Stimulated activated CD4-positive, alpha-beta T cell treated with anti-CD3 and anti-CD28 coated beads, Interleukin-1b, Interleukin-23, amount 100 ng/mL, for 4 hours (primary cell): ENCODE measurements at places on chromosomes 4 and X.

DNA sequence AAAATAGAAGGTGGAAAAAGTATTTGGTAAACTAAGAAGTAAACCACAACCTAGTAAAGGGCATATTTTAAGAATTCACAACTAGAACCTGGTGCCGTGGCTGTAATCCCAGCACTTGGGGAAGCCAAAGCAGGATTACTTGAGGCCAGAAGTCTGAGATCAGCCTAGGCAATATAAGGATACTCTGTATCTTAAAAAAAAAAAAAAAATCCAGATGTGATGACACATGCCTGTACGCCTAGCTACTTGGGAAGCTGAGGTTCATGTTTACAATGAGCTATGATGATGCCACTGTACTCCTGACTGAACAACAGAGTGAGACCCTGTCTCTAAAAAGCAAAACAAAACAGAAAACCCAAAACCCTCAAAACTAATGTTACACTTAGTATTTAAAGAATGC, 294.9 kb upstream of the ZCCHC13 start:
- DNase-seq, result no peak

DNA sequence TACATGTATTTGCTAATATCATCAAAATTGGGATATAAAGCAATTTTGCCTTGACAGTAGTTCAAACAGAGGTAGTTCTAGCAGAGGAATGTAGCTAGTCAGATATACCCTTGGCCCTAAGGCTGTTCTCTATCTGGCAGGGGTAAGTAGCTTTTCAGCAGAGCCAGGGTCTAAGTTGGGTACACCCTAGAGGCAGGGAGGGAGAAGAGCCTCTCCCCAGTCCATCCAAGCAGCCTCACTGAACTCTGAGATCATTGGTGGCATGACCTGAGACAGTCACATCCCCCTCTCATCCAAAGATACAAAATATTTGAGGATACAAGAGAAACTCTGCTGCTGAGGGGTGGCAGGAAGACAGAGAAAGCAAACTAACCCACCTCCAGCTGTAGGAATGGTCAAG, 343.7 kb downstream of the DHX15 start:
- DNase-seq, result no peak

GRCh38 chrX:23785580-23785979, 2.6 kb downstream of the SAT1 start:
- DNase-seq, result no peak

- DNase-seq, result no peak
Observed at GRCh38 chrX:124747295-124747694, 400.9 kb downstream of the SH2D1A start.

- no peak for DNase-seq
Observed at GRCh38 chrX:119147486-119147885, 19.9 kb upstream of the KIAA1210 start.

- no peak for DNase-seq
Observed at GRCh38 chrX:153491351-153491914, 3.3 kb upstream of the BGN start.

DNA sequence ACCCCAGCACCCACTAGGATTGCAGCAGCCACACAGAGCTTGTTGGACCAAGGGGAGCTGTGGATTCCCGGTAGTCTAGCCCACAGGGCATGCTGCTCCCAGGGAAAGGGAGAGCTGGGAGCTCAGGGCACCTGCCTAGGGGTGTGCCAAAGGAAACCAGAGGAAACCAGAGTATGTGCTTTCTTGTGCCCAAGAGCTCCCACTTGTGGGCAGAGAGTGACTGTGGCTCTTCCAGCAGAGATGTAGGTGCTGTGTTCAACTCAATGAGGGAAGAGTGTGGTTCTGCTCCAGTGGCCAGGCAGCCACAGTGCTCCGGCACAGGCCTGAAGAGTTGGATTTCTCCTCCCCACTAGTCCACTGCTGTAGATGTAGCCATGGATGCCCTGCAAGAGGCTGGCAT, 1050.0 kb upstream of the INTU start:
- no peak for DNase-seq

DNA sequence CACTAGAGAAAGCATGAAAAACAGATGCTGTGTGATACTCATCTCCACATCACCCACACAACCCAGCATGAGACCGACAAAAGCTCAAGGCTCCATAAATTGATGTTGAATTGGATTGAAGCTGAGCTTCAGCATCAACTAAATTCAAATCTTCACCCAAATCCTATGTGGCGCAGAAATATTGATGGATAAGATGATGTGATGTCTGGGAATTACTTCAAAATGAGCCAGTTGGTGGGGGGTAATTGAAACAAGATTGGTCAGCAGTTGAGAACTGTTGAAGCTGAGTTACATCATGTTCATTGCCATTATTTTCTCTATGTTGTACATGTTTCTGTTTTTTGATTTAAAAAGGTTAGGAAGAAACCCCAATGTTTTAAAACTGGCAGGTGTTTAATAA, 166.5 kb upstream of the STS start:
- no peak for DNase-seq

- DNase-seq, result no peak
Observed at GRCh38 chr4:142191901-142192300, 555.5 kb downstream of the IL15 start.

DNA sequence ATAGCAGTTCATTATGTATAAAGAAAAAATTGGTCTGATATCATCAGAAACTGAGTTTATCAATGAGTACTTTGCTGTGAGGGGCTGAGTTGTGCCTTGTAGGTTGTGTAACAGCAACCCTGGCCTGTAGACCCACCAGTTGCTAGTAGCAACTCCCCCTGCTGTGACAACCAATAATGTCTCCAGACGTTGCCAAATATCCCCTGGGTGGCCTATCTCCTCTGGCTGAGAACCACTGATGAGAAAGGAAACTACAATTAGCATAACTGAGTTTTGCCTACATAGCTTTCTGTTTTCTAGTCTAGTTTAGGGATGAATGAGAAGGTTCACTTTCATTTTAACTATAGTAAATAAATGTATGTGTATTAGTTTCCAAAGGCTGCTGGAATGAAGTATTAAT, 234.1 kb downstream of the CPE start:
- no peak for DNase-seq

DNA sequence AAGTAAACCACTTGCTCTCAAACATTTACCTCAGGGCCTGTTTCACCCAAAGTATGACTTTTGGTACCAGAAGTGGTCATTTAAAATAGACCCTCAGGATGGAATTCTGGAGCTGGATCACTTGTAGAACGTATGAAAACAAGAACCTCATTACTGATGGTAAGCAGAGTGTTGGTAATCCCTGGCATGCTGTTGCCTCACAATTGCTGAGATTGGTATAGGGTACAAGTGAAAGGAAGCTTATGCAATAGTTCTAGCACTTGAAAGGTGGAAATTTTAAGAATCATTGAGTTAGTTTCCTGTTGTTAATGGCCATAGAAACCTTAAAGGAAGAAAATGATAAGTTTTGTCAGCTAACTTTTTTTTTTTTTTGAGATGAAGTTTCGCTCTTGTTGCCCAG, 22.3 kb upstream of the THOC2 start:
- DNase-seq, result no peak

DNA sequence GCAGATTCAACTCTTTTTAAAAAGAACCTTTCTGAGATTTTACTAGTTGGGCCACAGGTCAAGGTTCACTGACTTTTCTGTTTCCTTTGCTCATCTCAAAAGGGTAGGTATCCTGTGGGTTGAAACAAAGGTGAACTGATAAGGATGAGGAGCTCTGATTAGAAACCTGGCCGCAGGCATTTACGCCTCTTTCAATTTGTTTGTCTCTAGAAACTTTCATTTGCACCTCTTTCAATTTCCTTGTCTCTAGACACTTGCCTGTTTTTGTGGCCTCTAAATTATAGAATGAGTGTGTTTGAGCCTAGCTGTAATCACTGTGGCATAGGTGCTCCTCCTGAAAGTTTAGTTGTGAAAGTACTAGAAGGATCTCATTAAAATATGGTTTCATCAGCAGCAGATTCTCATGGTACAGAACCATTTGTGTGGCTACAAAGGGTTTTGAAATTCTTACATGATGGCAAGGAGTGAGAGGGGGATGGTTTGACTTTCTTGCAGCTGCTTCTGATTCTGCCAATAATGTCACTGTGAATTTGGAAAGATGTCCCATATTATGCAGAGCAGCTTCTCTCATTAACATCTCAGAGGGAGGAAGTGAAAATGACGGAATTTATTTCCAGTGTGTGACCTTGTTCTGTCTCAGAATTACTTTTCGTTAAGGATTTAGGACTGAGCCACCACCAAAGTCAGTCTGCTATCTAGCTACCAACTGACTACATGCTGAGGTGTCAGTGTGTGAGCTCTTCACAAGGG, 142.2 kb downstream of the SH2D1A start:
- no peak for DNase-seq

DNA sequence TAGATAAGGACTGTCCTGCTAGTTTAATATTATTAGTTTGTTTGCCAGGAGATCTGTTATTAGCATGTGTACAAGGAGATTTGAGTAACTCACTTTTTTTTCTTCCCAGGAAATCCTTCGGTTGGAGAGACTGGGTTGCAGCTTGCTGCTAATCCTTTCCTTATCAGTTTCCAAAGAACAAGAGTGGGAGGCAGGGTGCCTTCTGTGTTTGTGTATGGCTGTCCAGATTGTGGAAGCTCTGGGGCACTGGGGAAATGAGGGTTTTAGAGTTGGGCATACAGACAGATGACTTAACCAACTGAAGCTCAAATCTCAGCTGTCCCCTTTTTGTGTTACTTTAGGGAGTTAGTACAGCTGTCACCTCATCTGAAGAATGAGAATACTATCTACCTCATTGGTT, 12.6 kb upstream of the SUPT20HL1 start:
- no peak for DNase-seq

DNA sequence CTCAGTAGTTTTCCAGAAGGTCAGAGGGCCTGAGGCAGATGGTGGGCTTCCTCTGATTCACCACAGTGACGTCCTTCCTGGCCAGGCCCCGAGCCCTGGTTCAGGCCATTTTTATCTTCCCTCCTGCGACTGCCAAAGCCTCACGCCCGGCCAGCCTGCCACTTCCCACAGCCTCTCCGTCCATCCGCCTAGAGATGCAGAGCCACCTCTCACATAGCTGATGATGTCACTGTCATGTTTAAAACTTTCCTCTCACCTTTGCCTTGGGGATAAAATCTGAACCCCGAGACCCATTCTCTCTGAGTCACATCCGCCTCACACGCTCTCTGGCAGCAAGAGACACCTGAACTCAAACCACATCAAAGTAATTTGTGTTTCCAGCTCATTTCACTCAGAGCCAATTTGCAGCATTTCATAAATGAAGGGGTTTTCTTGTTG, 175.3 kb downstream of the QDPR start:
- peak; percentile 64 for DNase-seq

GRCh38 chr4:168600796-168601583, 104.1 kb downstream of the PALLD start:
- DNase-seq, result no peak

DNA sequence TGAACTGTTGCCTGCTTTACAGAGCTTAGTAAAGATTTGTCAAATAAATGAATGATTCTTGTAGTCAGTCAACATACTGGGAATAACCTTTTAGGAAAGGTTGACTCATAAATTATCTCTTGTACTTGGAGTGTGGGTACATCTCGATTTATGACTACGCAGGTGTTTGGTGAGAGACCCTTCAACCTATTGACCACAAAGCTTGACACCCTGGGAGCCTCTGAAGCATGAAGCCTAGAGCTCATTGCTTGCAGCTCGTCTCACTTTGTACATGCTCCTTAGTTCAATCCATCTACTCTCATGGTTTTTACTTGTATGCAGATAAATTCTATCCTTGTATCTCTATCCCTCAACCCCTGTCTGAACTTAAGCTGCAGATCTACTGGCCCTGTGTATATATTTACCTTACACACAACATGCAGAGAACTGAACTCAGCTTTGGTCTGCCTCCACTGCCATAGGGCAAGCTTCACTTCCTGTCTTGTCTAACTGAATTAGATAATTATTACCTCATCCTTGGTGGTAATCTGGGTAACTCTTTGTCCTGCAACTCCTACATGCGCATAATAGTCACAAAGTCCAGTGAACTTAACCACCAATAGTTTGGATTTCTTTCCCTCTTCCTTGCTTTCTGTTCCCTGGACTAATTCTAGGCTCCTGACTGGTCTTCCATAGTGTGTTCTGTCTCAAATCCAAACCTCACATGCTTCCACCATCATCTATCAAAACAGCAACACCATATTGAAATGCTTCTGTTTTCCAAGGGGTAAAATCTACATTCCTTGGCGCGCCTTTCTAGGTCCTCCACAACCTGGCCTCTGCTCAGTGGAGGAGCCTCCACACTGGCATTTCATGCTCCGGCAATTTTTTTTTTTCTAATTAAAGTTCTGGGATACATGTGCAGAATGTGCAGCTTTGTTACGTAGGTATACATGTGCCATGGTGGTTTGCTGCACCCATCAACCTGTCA, 32.2 kb upstream of the FAT1 start:
- DNase-seq, result no peak

GRCh38 chrX:139025816-139026215, 314.3 kb upstream of the FGF13 start:
- DNase-seq, result no peak

DNA sequence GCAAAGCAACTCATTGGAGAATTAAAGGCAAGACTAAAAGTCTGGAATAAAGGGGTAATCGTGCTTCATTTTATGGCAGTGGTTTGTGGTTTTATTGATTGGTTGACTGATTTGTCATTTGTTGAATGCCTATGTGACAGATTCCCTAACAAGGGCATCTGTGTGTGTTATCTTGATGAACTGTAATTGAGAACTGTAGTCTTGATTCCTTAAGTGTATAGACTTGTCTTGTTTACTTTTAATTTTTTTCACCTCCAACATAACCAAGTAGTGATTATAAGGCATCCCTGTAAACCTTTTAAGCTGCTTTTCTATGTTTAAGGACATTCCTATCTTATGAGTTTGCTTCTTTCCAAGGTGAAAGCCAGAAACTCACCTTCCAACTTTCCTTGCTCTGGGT, 216.0 kb upstream of the TAPT1 start:
- no peak for DNase-seq

DNA sequence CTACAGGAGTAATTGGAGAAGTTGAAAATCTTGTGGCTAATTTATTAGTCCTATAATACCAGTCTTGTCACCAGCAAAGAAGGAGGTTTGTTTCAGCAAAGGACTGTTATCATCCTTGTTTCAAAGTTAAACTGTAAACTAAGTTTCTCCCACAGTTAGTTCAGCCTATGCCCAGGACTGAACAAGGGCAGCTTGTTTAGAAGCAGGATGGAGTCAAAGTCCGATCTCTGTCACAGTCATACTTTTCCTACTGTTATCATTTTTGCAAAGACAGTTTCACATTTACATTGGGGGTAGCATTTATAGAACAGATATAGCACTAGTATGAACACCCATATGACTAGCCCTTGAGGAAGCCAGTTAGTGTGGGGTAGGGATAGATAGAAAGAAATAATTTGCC, 46.4 kb downstream of the AKAP4 start:
- DNase-seq, result no peak

- no peak for DNase-seq
Observed at GRCh38 chr4:53307819-53308780, 57.8 kb downstream of the SCFD2 start.

DNA sequence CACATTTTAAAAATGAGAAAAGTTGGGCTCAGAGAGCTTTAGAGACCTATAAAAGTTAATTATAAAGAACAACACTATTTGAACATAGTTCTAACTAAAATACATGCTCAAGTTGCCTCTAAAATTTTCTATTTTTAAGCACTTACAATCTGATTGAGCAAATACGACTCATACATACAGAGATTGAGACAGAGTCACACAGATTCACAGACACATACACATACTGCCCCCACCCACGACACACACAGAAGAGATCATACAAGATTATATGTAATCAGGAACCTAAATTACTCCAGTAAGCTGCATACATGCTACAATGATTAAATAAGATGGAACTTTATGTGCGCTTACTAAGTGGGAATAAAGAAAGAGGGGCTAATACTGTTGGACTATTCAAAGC, 2.7 kb upstream of the ASB5 start:
- no peak for DNase-seq

- no peak for DNase-seq
Observed at GRCh38 chr4:146959692-146960091, 14.0 kb upstream of the TTC29 start.
